Stimulated activated CD4-positive, alpha-beta T cell treated with anti-CD3 and anti-CD28 coated beads, Interleukin-12 subunit alpha, Interleukin-12 subunit beta, amount 100 ng/mL, for 4 hours (primary cell): ENCODE measurements at places on chromosomes 5 and 9.
A peak's percentile ranks its signal among the peaks of the same experiment; 100 is the strongest.

GRCh38 chr9:112048924-112049691 is 126.0 kb downstream of the SUSD1 start:
- no peak for DNase-seq

DNA sequence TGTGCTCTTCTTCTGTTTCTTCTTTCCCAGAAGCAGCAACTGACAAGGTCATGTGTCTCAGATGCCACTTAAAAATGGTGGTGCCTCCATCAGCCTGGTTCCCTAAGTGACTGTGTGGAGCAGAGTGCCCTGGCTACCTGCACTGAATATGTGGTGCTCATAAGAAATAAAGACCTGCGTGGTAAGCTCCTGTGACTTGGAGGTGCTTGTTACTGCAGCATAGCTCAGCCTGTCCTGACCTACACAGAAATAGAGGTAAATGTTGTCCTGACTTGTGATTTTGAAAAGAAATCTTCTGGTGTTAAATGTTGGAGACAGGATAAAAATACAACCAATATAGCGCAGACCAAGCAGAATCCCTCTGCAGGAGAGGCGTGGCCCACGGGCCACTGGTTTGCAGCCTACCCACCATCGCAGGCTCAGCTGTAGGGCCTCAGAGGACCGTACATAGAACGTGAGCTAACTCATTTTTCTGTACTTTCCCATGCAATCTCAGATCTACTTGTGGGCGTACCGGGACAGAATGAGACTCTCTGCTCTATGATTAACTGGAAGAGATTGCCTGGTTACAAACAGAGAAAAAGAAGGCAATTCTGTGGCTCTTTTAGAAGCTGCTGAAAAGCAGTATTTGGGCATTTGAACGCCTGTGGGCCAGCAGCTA is 79.4 kb upstream of the UNC5A start:
- no peak for DNase-seq

- DNase-seq, result no peak
These were observed 59.5 kb upstream of the PCA3 start for GRCh38 chr9:76704593-76705204.

DNA sequence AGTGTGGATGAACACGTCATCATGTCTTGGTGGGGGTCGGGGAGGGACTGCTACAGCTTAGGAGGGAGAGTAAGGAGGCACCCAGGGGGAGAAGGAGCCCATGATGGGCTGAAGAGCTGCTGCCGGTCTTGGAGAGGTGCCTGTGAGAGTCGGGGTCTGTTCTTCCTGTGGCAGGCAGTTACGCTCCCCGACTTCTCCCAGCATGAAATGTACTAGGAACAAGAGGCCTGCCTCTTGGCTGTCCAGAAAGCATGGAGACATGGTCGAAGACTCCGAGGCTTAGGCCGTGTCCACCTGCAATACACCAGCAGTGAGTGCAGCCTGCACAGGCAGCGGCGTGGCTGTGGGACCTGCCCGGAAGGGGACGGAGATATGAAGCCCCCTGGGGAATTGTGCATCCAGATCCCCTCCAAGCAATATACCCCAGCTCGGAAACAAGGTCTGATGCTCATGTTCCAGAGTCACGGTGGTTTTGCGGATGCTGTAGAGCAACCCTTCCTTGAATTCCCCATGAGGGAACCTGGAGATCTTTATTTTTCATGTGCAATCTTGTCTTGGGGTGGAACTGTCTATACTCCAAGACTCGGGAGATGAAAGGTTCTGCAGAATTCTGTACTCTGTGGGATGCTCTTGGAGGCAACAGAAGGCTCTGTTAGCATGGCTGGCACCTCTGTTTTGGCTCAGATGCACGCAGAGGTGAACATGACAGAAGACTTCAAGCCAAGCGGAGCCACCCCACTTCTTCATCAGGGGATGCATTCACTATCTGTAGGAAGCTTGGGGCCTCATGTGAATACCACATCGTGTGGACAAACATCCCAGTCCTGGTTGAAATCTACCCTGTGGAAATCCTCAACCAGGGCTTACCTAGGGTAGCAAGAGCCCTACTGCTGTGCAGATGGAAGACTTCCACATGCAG is 374.9 kb upstream of the IRX4 start:
- DNase-seq, result no peak

- no peak for DNase-seq
These were observed 48.2 kb upstream of the DPYSL3 start for GRCh38 chr5:147557876-147558745.

GRCh38 chr9:22722492-22722891 is 275.9 kb downstream of the DMRTA1 start:
- no peak for DNase-seq

DNA sequence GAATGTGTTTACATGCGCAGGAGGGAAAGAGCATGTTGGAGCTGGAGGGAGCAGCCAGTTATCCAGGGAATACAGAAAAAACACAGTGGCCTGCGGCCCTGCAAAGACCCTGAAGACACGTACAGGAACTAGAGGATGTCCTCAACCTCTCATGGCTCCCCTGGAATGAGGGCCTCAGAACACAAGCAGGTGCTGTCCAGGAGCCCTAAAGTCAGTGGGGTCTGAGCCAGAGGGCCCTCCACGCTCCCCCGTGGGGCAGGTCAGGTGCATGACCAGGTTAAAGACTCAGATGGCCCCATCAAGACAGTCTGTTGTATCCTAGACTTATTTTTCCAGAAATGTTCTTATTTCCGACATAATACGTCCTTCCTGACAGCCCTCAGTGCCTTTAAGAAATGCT is 106.9 kb downstream of the ROR2 start:
- DNase-seq, result no peak

DNA sequence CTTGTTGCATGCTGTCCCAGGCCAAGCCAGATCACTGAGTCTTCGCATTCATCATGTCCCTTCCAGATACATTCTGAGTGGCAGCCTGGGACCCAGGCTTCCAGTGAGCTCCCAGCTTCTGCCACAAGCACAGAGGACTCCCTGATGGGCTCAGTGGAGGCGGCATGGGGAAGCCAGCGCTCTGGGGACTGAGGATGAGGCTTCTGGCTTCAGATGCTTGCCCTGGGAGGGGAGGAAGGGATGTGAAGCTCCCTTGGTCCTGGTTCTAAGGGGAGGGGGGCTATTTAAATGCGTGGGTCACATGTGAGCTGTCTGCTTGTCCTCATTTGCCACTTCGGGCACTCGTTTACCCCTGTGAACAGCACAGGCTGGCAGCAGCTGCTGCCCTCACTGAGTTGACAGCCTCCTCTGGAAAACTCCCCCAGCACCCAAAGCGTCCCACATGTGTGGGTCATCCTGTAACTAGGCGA is 174.0 kb downstream of the NR3C1 start:
- no peak for DNase-seq

DNA sequence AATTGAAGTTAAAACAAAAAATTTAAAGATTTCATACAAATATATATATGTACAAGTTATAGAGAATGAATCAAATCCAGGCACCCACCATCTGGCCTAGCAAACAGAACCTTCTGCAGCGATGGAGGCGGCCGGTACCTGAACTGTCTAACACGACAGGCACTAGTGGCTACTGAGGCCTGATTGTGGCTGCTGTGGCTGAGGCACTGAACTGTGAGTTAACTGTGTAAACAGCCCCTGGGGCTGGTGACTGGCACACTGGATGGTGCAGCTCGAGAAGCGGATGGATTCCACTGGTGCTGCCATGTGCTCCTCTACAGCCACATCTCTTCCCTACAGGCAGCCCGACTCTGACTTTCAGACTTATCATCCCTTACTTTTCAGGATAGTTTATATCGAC is 82.4 kb downstream of the RAPGEF1 start:
- DNase-seq, result no peak

DNA sequence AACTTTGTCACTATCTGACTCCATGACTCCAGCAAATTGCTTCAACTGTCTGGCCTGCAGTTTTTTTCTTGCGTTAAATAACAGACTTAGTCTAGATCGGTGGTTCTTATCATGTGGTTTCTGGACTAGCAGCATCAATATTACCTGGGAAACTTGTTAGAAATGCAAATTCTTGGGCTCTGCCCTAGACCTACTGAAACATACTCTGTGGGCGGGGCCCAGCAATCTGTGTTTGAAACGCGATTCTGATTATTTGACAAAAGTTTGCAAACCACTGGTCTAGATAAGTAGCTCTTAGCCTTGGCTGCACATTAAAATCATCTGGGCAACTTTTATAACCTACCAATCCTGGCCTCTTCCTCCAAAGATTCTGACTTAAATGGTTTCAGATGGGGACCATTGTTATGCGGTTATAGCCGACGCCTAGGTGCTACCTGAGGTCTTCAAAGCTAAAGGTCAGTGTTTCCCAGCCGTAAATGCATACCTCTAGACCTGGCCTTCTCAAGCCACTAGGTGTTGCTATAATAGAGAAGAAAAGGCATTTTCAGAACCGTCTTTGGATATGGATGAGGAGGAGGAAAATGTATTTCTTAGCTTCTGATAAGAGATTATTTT is 74.0 kb downstream of the C9orf85 start:
- DNase-seq, result no peak

- DNase-seq, result no peak
These were observed 187.2 kb upstream of the PANK3 start for GRCh38 chr5:168766426-168766700.

DNA sequence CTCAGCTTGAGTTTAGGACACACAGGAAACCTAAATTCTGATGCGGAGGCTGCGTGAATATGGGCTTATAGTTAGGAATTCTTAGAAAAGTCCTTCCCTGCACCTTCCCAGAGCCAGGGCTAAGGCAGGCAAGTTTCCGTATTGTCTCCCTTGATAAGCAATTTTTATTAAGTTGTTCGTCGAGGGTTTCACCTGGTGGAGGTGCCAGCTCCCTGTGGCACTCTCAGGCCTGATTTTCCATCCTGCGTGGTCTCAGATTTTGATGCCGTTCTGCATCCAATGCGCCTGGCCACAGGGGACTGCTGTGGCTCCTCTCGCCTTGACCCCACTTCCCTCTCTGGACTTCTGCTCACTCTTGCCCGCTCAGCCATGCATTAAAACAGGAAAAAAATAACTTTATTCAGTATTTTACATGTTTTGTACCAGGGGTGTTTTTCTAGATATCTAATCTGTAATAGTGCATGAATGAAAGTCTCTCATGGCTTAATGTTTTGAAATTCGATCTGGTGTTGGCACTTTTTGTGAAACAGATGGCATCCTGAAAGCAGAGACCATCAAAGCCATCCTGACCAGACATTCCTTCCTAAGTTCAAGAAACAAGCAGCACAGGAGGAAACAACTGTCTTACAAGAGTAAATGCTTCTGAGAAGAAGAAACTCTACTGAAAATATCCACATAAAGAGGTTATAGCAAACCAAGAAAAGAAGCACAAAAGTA is 50.7 kb downstream of the TRIP13 start:
- no peak for DNase-seq

GRCh38 chr5:8839361-8840055 is 706.4 kb downstream of the SEMA5A start:
- DNase-seq, result no peak

DNA sequence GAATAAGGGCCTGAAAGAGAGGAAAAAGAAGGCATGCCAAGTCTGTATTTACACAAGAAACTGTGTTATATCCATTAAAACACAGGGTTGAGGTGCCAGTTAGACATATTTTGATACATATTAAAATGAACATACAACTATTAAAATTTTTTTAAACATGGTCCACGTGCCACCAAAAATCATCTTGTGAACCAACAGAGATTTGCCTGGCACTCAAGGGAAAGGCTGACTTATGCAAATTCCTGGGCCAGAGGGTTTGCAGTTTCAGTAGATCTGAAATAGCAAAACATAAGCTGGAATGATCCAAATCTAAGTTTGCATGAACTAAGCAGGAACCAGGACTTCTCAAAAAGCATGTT is 168.7 kb downstream of the SLIT3 start:
- DNase-seq, result no peak

- DNase-seq, result no peak
These were observed 106.6 kb downstream of the FBXW11 start for GRCh38 chr5:171899792-171900191.

- DNase-seq, result no peak
These were observed 159.8 kb upstream of the KLF9 start for GRCh38 chr9:70574151-70574837.

GRCh38 chr9:88308831-88309560 is 79.2 kb upstream of the SPIN1 start:
- no peak for DNase-seq

- no peak for DNase-seq
These were observed 476.1 kb downstream of the CYLC2 start for GRCh38 chr9:103471241-103471640.

GRCh38 chr5:21810737-21811316 is 1042.3 kb downstream of the CDH12 start:
- no peak for DNase-seq

DNA sequence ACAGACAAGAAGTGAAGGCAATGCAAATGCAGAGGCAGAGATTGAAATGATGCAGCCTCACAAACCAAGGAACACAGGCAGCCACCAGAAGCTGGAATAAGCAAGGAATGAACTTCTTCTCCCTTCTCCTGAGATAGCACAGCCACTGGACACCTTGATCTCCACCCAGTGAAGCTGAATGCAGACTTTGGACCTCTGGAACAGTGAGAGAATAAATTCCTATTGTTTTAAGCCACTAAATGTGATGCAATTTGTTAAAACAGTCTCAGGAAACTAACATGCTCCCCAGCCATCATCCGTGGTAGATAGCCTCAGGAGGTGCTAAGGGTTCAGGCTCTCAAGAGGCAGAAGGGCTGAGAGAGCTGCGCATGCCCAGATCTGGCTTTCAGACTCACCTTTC is 512.2 kb upstream of the ZNF608 start:
- DNase-seq, result no peak

DNA sequence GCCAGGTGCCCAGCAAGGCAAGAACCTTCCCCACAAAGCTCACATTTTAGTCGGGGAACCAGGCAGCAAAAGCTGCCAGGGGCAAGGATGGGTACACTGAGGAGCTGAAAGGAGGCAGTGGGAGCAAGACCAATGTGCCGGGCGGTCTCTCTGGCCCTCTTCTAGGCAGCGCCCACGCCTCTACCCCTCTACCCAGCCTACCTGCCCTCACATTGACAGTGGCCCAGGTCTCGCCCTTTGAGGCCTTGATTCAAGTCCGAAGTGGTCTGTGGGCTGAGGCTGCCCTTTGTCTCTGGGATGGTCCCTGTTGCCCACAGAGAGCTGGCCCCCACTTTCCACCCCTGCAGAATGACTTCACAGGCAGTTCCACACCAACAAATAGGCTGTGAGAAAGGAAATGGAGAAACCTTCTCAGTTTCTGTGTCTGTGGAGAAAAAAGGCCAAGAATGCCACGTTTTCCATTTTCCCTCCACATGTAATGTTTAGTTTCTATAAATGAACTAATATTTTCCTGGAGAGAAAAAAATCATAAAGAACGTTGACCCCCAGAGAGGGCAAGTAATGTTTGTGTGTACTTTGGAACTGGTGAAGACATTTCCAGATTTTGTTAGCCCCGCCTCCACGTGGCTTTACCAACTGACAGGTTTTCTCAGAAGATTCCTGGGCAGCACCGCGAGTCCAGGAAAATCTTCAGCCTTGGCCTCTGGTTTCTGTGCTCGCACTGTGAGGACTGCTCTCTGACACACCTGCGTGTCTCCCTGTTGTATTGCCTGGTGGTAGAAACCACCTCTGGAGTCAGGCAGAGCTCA is 57.4 kb upstream of the ANGPTL2 start:
- no peak for DNase-seq

- no peak for DNase-seq
These were observed 30.0 kb downstream of the RNF130 start for GRCh38 chr5:180041301-180042274.

- peak; percentile 9 for DNase-seq
These were observed 65.8 kb downstream of the MTX3 start for GRCh38 chr5:79924936-79925893.
